Prostate gland (tissue), 2 donors: ENCODE measurements at places on chromosomes 2 and 18. TPM values are rescaled to one million over a fixed set of nuclear protein-coding genes. Genes with fewer than 3 reads are reported as not detected.

The REEP1 gene
- 224 TPM for total RNA-seq

The EVX2 gene
- 1.6 TPM for total RNA-seq

The ARHGEF33 gene
- total RNA-seq: 0.96 TPM

GRCh38 chr2:207762146-207762545, 7.6 kb downstream of the FZD5 start:
- H3K27me3 ChIP-seq: no peaks in the 10 kb centered on the region
- H3K36me3 ChIP-seq: no peaks in the 10 kb centered on the region
- no peak for DNase-seq
- H3K4me3 ChIP-seq: no peak overlapping the region
- peaks cover 12% of the 10 kb centered on the region for H3K4me1 ChIP-seq
- no peak overlapping the region for H3K27ac ChIP-seq

GRCh38 chr18:49305688-49306336, 154.6 kb downstream of the DYM start:
- H3K4me1 ChIP-seq: no peaks in the 10 kb centered on the region
- no peaks in the 10 kb centered on the region for H3K36me3 ChIP-seq
- no peak overlapping the region for H3K4me3 ChIP-seq
- no peak for DNase-seq
- H3K27me3 ChIP-seq: no peaks in the 10 kb centered on the region
- no peak overlapping the region for H3K27ac ChIP-seq

DNA sequence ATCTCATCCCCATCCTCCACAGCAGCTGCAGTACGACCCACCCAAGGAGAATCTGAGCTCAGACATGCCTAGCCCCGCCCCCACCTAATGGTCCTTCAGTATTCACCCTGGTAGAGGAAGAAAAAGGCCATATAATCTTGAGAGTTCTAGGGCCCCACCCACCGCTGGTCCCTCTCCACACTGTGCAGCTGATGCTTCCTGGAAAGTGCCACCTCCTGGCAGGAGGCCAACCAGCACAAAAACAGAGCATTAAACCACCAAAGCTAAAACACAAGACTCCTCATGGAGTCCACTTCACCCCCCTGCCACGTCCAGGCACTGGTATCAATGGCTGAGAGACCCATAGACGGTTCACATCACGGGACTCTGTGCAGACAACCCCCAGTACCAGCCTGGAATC, 40.7 kb downstream of the MC4R start:
- H3K4me1 ChIP-seq: no peaks in the 10 kb centered on the region
- no peaks in the 10 kb centered on the region for H3K27me3 ChIP-seq
- DNase-seq: no peak
- H3K36me3 ChIP-seq: no peaks in the 10 kb centered on the region
- no peak overlapping the region for H3K4me3 ChIP-seq
- no peak overlapping the region for H3K27ac ChIP-seq

- H3K36me3 ChIP-seq: no peaks in the 10 kb centered on the region
- peaks cover 2% of the 10 kb centered on the region for H3K27me3 ChIP-seq
- no peaks in the 10 kb centered on the region for H3K4me1 ChIP-seq
- no peak overlapping the region for H3K4me3 ChIP-seq
- DNase-seq: no peak
Measured at GRCh38 chr2:219961947-219962498, 334.6 kb downstream of the SLC4A3 start.

DNA sequence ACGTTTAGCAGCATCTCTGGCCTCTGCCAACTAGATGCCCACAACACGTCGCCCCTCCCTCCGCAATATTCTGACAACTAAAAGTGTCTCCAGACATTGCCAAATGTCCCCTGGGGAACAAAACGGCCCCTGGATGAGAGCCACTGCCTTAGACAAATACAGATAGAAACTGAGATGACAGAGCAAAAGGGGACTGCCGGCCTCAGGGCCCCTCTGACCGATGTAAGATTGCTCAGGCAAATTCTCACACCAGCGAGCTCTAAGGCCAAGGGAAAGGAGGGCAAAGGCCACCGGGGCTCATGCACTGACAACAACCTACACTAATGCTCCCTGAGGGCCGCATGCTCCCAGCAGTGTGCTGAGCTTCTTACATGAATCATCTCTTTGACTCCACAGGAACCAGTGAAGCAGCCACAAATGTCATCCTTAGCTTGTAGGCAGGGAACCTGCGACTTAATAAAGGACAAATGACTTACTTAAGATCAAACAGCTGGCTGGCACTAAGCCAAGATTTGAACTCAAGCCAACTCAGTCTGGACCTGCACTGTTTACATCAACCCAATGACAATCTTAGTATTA, 228.5 kb downstream of the TTC32 start:
- DNase-seq: no peak
- no peak overlapping the region for H3K27ac ChIP-seq
- no peaks in the 10 kb centered on the region for H3K4me1 ChIP-seq
- no peak overlapping the region for H3K4me3 ChIP-seq
- no peaks in the 10 kb centered on the region for H3K27me3 ChIP-seq

DNA sequence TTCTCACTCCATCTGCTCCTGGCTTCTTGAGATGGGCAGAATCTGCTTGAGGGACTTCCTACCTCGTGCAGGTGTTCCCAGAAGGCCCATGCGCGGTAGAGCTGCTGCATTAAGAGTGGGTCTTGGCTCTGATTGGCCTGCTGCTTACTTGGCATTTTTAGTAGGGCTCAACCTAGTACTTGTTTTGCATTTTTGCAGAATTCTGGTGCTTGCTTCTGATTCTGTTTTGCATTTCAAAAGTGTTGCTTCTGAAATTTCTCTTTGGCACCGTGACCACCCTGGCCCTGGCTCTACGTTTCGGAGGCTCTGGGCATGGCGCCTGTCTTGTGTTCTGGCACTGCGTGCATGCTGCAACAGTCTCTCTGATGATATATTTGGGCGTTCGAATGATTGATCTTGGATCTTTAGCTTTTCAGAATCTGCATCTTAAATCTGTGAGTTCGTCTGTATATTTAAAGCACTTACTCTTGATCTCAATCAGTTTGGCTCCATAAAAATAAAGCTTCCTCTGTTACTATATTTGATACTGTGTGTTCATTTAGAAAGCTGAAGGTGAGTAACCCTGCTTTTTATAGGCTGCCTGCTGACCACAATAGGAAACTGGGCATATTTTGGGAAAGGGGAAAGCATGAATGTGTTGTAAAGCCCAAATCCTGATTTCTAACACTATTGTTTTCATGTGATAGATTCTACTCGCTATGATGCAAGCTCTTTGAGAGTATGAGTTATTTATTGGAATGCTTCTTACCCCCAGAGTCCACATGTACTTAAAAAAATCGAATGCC, 22.2 kb downstream of the EFR3B start:
- H3K27ac ChIP-seq: no peak overlapping the region
- no peak overlapping the region for H3K4me3 ChIP-seq
- no peak for DNase-seq
- no peaks in the 10 kb centered on the region for H3K4me1 ChIP-seq

- H3K36me3 ChIP-seq: no peaks in the 10 kb centered on the region
- no peak overlapping the region for H3K4me3 ChIP-seq
- peaks cover 9% of the 10 kb centered on the region for H3K4me1 ChIP-seq
- no peak overlapping the region for H3K27ac ChIP-seq
- H3K27me3 ChIP-seq: no peaks in the 10 kb centered on the region
Measured at GRCh38 chr18:51051105-51051712, 21.2 kb downstream of the SMAD4 start.
